Activated naive CD8-positive, alpha-beta T cell treated with anti-CD3 and anti-CD28 coated beads for 36 hours (primary cell): ENCODE measurements at places on chromosomes 7 and 10. TPM values are rescaled to one million over a fixed set of nuclear protein-coding genes. Genes with fewer than 3 reads are reported as not detected.

Gene MINPP1
- 10.3 TPM for total RNA-seq

Gene PPP1R3C
- total RNA-seq: 0.25 TPM

Gene NRCAM
- 4.6 TPM for total RNA-seq

Gene GPR37
- not detected for total RNA-seq

Gene FFAR4
- not detected for total RNA-seq

Gene FOXI2
- total RNA-seq: not detected

Gene TAS2R40
- total RNA-seq: not detected

Gene TBX20
- total RNA-seq: 0.12 TPM

Gene BAIAP2L1
- 2.3 TPM for total RNA-seq

Gene ASB10
- total RNA-seq: not detected

Gene HKDC1
- total RNA-seq: not detected

Gene UBE2H
- total RNA-seq: 16.9 TPM

Gene PAPSS2
- 0.27 TPM for total RNA-seq
